ENCODE measurements at places on chromosomes 2 and 18.

DNA sequence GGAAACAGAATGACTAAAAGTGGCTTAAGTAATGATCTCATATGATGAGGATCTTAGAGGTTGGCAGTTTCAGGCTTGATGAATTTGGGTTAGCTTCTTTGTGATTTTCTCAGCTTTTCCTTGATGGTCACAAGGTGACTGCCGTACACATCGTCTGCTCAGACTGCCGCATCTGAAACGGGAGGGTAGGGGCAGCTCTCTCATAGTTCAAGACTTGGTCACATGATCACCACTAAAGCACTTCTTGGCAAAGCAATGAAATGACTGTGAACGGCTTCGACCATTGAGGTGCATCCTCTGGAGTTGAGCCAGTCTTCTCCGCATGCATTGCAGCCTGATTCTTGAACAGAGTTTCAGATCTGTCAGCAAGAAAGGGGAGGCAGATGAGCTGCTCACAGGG is 43.8 kb downstream of the LPIN1 start:
- no peak for DNase-seq

- DNase-seq, result no peak
Measured at GRCh38 chr2:24855022-24855622, 61.9 kb downstream of the CENPO start.

DNA sequence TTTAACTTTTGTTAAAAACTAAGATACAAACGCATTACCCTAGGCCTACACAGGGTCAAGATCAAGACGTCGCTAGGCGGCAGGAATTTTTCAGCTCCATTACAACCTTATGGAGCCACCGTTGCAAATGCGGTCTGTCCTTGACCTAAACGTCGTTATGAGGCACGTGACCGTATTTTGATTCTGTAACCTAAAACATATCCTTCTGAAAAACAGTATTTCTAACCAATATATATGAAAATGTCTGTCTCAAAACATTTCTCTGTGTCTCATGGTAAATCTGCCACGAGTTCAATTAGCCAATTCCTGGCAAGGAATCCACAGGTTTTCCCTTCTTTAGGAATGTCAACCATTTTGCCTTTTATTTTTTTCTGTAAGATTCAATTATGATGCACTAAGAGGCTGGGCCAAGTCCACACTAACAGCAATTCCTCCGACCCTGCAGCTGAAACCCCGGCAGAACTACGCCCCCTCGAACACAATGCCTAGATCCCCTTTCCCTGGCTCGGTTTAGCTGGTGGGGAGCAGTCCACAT is 1.7 kb downstream of the RTN4 start:
- no peak for DNase-seq

DNA sequence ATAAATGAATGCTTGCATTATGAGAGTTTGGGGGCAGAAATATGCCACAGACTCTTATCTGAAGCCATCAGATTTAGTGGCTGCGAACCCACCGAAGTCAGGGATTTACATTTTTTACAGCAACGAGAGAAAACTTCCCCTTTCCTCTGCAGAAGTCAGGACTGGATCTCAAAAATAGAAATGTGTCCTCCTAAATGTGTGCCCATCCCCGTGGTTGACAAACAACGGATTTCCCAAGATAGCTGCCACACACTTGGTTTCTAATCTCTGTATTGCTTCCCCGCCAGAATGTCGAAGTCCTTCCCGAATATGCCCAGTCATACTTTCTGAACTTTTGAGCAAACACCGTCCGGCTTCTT is 879 bp upstream of the ADAM23 start:
- DNase-seq, result no peak

DNA sequence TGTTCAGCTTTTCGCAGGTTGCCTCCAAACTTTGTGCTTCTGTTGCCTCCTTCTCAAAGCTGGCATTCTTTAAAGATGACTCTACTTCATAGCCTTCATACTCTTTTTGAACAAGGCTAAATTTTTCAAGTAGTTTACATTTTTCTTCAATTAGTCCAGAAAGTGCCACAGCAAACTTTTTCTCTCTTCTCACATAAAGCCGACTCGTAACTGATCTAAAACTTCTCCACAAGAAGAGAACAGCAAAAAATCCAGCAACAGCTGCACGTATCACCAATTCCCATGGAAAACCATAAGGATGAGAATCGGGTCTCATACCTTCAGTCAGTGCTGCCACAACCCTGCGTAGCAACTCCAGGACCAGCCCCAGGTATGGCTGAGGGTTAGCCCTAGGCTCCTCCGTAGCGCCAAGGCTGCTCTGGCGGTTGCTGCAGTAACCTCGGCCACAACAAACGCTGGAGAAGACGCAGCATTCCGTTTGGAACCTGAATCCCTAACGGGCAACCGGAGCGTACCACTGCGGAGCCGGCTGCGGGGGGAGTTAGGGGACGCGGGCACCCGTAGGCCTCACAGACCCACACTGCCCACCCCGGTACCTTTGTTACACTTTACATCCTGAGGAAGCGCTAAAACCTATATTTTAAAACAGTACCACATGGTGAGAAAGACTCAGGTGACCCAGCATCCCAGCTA is at the start of gene CTAGE1:
CTAGE1 (minus strand) TSS at position 420 of the 693 bp plus-strand sequence; CDS start at position 316, 104 bp downstream.
- no peak for DNase-seq

DNA sequence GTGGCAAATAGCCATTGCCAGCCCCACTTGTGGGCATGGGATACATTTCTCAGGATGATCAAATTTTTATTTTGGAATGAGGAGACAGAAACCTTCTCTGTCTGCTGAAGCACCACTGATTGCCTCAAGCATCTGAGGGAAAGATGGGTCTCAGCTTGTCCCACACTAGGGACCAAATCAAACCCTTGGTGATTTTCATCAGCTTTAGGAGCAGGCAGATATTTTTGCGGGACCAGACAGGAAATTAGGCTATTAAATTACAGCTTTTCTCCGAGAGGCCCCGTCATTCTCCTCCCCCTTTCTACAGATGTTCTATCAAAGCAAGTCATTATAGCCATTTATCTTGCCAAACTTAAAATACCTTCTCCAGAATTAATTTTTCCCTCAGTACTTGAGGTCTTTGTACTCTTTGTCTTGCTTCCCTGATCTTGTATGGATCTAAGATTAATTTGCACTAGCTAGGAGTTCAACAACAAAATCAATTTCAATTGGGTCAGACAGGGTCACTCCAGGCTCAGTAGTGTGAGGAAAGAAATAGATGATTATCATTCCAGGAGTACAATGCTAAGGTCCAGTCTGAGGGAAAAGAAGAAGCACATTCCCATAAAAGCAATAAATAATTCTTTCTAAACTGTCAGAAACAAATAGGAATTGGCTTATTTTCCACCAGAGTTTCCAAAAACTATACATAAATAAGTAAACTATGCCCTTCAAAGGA is 818.1 kb upstream of the SOX11 start:
- no peak for DNase-seq

GRCh38 chr2:66915237-66915636 is 480.3 kb downstream of the MEIS1 start:
- DNase-seq, result no peak

DNA sequence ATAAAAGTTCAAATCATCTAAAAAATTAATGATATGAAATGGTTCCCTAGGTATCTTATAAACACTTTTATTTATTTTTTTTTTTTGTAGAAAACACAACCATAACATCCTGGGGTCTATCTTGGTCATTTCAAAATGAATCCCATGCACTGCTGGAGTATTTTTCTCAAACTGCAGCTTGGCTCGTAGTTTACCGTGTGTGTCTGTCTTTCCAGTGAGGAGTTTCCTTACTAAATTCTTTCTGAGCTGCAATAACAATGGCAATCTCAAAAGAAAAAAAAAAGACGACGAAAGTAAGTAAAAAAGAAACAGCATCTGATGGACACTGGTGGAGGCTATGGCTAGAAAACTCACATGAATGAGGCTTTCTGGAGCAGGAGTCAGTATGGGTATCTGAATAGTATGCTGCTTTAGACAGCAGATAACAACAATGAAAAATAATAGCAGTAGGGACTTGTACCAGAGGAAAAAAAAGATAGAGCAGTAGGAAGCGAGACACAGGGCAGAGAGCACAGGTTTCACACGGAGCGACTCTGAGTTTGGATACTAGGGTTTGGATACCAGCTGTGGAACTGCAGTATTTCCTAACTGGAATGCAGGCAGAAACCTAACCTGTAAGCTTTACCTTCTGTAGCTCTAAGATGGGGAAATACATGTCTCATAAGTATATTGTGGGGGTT is 43.5 kb downstream of the CALCRL start:
- DNase-seq, result no peak

DNA sequence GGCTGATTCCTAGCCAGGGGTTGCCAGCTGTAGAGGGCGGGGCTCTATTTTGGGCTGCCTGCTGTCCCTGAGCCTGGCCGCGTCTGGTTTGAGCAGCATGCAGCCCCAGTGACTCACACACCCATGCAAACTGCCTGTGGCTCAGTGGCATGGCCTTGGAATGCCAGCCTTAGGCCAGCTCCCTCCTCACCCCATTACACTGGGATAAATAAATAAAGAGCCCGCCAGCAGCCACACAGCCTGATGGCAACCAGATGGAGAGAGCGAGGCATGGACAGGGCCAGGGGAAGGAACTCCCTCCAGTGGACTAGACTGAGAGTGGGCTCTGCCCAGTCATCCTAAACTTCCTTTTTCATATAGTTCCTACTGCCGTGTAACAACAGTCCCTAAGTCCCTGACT is 18.3 kb downstream of the NHEJ1 start:
- no peak for DNase-seq

DNA sequence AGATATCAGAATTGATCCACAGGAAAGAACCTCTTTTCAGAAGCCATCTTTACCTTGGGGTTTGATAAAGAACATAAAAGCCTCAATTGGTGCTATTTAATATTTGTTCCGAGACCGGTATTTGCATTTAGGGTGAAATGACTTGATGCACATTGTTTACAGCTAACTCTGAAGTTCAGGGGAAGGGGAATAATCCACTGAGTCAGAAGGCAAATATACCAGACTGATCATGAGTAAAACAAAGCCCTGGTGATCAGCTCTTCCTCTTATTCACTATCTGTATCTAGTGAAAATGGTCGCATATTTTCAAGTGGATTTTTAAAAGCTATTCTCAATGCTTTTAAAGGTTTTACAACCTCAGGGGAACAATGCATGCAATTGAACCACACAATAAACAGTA is 53.0 kb upstream of the ATP8B1 start:
- DNase-seq, result no peak

DNA sequence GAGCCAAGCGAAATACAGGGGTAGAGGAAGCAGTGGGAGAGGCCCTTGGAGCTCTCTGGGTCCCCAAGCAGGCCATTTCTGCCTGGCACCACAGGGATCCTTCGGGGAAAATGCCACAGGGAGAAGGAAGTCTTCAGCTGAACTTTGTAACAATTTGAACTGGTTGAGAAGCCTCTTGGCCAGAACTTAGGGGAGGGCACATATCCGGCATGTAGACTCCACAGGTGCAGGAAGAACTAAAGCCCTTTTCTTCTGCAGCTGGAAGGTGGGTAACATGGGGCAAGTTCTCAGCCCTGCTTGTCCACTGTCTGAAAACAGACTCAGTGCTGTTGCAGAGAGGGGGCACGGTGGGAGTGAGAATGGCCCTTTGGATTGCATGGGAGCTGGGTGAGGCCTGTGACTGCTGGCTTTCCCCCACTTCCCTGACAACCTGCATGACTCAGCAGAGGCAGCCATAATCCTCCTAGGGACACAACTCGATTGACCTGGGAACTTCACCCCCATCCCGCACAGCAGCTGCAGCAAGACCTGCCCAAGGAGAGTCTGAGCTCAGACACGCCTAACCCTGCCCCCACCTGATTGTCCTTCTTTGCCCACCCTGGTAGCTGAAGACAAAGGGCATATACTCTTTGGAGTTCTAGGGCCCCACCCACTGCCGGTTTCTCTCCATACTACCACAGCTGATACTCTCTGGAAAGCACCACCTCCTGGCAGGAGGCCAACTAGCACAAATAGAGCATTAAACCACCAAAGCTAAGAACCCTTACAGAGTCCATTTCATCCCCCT is 101.6 kb upstream of the FAM136A start:
- no peak for DNase-seq

GRCh38 chr18:74069178-74070050 is 78.2 kb downstream of the FBXO15 start:
- DNase-seq, result no peak

- DNase-seq, result no peak
Measured at GRCh38 chr2:215399067-215399716, 36.7 kb downstream of the FN1 start.

DNA sequence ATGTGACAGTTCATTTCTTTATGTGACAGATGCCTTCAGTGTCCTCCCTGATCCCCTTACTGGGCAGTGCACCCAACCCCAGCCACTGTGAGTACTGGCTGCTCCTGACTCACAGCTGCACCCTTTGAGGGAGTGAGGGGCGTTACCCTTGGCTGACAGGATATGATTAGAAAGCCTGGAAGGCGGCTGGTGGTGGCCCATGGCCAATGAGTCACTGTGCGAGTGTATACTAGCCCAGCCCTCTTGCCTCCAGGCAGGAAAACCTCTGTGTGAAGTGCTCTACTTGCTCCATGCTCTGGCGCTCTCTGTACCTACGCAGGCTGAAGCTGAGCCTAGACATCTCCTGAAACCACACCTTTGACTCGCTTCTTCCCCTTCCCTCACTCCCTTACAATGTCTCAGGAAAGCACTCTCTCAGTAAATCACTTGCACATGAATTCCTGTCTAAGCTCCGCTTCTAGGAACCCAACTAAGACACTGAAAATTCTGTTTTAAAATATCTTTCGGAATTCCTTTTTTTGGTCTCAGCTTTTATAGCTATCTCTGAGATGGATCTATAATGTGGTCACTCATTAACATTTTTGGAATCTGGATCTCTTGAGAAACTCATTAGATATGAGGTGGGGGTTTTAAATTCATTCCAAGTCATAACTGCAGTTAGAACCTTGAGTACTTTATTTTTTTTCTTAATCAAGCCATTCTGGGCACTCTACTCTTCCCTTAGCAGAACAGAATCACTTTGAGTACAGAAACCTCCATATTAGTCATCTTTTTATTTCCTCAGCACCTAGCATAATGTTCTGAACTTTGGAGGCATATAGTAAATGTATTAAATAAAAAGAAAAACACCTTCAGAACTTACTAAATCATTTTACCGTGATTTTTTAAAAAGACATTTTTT is 25.3 kb upstream of the STAM2 start:
- no peak for DNase-seq

- no peak for DNase-seq
Measured at GRCh38 chr18:39259736-39260135, 1694.1 kb upstream of the CELF4 start.

- DNase-seq, result no peak
Measured at GRCh38 chr2:37316181-37316580, 8.5 kb downstream of the PRKD3 start.

GRCh38 chr18:47403949-47404348 is 152.5 kb upstream of the SKOR2 start:
- no peak for DNase-seq

DNA sequence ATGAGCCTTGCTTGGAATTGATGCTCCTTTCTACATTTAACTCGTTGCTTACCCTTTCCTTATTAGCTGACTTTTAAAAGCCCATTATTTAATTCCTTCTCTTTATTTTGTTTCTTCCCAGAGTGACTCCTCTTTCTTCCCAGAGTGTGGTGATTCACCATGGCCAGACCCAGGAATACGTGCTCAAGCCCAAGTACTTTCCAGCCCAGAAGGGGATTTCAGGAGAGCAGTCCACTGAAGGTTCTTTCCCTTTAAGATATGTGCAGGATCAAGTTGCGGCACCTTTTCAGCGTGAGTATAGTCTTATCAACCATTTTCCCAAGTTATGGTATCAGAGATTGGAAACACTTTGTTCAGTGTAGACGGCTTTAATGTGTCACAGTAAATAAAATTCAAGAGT is 163.7 kb downstream of the LTBP1 start:
- DNase-seq, result no peak

- DNase-seq, result no peak
Measured at GRCh38 chr2:200199005-200199404, 107.5 kb upstream of the SPATS2L start.

Measured in stimulated activated naive B cell treated with anti-CD40 and anti-IgM and Interleukin-4, amounts not matched to agents 10 μg/mL and 1 μg/mL and 100 μg/mL, for 72 hours (primary cell).